NCI-H526 treated with DMSO at 0.1 percent for 48 hours (cell line): ENCODE measurements at places on chromosomes 11 and 22.

GRCh38 chr22:41830174-41830573 is 2.7 kb upstream of the SREBF2 start:
- DNase-seq = no peak

GRCh38 chr22:23571486-23571885 is 8.6 kb downstream of the IGLL1 start:
- no peak for DNase-seq

DNA sequence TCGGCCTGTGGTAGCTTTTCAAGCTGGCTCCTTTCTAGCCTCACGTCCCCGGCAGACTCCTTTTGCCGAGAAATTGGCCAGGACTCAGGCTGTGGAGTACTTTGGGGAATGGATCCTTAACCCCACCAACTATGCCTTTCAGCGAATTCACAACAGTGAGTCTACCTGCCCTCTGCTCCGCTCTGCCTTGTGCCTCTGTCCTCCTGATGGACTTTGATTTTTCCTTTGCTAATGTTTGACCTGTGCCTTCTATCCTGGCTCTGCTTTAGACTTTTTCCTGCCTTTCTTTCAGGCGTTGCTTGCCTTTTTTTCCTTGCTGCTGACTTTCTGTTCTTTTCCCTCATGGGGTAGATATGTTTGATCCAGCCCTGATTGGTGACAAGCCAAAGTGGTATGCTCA is 12.5 kb downstream of the MADD start:
- DNase-seq = no peak

- DNase-seq = peak; percentile 89
Measured at GRCh38 chr22:33853200-33854097, 66.8 kb downstream of the LARGE1 start.

DNA sequence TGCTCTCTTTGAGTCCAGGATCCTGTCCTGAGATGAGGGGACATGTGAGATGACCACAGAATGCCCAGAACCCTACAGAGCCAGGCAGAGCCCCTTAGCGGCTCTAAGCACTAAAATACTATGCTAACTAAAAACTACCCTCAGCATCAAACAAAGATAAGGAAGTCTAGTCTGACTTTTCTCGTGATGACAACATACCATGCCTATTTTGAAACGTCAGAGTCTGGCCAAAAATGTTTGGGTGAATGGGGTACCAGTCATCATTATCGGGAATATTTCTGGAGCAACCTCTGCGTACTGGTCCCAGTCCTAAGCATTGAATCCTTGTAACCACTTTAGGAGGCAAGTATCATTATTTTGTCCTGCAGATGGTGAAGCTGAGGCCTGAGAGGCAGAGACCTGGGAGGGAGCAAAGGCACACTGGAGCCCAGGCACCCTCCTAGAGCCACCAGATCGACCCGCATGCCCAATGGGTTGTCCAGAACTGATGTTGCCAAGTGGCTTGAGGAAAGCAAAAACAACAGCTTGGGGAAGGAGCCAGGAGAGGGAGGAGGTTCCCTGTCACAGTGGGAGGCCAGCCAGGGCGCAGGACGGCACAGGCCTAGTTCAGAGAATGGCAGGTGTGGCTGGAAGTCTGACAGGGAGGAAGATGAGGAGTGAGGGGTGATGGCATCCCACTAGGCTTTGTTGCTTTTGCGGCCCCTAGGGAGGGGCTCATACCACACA is 7.2 kb upstream of the OSM start:
- DNase-seq = no peak

- no peak for DNase-seq
Measured at GRCh38 chr11:127275774-127276173, 275.2 kb upstream of the KIRREL3 start.

DNA sequence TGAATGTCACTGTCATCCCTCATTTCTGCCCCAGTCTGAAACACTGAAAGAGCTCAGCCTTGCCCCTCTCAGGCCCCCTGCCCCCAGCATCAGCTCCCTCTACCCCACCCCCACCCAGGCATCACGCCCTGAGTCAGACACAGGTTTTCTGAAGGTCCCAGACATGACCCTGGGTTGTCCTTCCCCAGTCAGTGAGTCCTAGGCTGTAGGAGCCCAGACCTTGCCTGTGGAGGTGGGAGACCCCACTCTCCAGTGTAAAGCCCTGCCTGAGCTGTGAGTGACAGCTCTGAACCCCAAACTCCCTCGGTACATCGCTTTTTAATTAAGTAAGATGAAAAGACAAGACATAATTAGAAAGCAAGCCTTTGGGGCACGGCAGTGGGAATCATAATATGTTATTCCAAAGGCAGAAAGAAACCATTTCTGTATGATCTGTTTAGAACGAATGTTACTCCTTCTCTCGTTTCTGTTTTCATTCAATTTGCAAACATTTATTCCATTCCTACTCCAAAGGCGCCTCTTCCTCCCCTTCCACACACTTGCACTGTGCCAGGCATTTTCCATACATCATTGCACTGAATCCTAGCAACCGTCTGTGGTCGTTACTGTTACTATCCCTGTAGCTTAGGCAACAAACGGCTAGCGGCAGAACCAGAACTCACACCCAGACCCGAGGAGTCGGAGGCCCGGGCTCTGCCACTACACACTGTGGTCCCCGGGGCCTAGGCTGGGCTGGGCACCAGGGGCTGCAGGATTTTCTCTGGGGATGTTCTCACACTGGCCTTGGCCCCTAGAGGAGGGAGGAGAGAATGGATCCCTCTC is 63.4 kb downstream of the CD6 start:
- peak; percentile 46 for DNase-seq

- no peak for DNase-seq
Measured at GRCh38 chr22:27499121-27499520, 302.4 kb downstream of the MN1 start.

GRCh38 chr11:65187971-65188461 is 6.3 kb downstream of the CAPN1 start:
- no peak for DNase-seq

- no peak for DNase-seq
Measured at GRCh38 chr22:32671886-32672285, 129.6 kb upstream of the TIMP3 start.

GRCh38 chr11:11998091-11998781 is 10.2 kb downstream of the DKK3 start:
- DNase-seq = no peak

DNA sequence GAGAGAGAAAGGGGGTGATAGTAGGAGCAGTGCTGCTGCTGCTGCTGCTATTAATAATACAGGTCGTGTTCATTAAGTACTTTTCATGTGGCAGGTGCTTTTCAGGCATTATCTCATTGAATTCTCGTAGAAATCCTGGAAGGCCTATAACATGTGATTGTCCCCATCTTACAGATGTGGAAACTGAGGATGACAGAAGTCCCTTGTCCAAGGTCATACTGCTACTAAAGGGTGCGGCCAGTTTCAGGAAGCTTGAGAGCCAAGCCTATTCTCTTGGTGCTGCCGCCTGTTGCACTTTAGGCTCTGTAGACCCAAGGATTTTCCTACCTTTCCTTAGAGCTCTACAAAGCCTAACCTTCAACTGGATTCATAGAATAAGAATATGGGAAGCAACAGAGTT is 193.3 kb downstream of the DBX1 start:
- DNase-seq = no peak

DNA sequence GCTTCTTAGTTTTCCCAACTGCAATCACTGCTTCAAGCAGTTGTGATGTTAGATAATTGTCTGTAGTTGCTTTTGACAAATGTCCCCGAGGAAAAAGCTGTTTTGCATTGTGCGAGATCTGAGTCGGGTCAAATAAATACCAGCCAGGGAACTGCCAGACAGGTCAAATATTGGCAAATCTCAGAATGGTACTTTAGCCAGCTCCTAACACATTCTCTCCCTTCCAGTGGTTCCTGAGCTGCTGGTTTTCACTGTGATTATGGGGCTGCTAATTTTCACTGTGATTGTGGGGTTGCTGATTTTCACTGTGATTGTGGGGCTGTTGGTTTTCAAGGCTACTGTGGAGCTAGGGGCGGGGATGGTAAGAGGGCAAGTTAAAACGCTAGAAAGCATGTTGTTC is 14.3 kb downstream of the RASSF10 start:
- DNase-seq = peak; percentile 14

- no peak for DNase-seq
Measured at GRCh38 chr11:19410032-19410431, 169.3 kb upstream of the E2F8 start.

DNA sequence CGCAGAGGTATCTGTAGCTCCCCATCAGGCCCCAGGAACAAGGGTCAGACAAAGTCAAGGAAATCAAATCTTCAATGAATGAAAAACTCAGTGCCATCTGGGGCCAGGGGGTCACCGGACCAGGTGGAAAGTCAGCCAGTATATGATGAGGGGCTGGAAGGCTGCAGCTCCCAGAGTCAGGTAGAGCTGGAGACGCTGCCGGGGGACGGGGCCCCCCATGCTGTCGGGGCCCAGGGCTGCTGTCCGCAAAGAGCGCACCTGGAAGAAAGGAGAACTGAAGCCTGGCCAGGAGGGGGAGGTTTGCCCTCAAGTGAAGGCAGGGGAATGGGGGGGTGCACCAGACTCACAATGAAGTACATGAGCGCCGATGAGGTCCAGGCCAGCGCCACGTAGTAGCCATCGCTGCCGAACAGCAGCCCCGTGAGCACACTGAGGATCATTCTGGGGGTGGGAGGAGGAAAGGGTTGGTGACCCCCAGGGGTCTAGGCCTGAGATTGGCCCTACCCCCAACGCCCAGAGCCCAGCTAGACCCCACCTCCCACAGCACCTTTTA is 4.3 kb downstream of the YIF1A start:
- no peak for DNase-seq
